Epithelial cell of proximal tubule (primary cell): ENCODE measurements at places on chromosomes 11 and 22. TPM values are rescaled to one million over a fixed set of nuclear protein-coding genes. Genes with fewer than 3 reads are reported as not detected.

The IL10RA gene
- total RNA-seq = 0.46 and 0.87 TPM in 2 replicates

The DEFB131B gene
- total RNA-seq = not detected in 2 replicates

The CCDC15 gene
- 3.3 and 3.4 TPM in 2 replicates for total RNA-seq

The ARHGAP8 gene
- 18.9 and 38.1 TPM in 2 replicates for total RNA-seq

The PNPLA5 gene
- not detected in 2 replicates for total RNA-seq

DNA sequence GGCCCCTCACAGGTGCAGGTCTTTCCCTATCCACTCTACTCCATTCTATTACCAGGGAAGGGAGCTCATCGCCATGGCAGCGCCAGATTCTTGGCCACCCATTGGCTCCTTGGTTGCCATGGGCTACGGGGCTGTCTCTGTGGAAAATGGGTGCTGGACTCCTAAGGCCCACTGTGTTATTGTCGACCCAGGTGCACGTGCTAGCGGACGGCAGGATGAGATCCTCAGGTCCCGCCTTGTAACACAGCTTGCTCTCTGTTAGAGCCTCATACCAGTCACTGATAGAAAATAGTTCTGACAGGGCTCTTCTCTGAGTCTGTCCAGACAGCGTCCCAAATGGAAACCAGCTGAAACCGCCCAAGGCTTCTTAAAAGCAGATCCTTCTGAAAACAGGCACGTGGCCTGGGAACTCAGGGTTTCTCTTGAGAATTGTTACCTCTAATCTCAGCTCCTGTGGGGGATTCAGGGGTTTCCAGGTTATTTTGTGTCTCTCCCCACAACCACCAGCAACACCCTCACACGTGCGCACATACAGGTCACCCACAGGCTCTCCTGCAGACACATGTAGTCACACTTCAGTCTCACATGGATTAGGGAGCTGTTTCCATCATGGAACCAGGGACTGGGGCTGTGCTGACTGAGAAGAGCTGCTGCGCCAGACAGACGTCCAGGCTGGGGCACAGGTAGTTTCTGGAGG is 1.5 kb downstream of the TUB start:
- no peak for DNase-seq

DNA sequence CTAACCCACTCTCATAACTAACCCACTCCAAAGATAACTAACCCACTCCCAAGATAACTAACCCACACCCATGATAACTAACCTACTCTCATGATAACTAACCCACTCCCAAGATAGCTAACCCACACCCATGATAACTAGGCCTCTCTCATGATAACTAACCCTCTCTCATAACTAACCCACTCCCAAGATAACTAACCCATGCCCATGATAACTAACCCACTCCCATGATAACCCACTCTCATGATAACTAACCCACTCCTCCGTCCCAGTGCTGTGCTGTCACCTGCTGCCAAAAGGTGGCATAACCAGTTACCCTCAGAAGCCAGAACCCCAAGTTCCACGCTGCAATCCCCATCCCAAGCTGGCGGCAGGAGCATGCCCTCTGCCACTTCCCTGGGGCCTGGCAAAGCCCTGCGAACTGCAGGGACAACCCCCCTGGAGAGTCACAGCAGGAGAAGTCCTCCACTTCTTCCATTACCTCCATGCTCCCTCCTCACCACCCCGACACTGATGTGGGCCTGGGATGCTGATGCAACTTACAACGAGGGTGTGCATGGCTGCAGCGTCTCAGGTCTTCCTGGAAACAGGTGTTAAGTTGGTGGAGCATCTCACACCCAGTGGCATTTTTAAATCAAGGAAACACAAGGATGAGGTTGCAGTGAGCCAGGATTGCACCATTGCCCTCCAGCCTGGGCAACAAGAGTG is 30.8 kb upstream of the CELSR1 start:
- no peak for DNase-seq

- no peak for DNase-seq
These were observed 18.4 kb downstream of the LRP5 start for GRCh38 chr11:68330700-68331337.

DNA sequence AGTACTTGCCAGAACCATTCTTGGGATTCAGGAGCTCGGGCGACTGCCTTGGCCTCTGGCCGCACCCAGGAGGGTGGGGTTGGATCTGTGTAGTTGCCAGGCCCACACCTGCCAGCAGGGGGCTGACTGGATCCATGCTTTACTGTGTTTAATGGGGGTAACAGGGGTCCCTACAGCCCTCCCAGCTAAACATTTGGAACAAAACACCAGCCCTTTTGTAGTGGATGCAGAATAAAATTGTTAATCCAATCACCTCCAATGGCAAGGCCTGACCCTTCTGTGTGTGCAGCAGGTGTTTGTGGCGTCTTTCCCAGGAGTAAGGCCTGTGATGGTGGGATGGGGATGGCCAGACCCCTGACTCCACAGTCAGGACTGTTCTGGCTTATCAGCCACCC is 22.5 kb downstream of the SUN2 start:
- DNase-seq = no peak

DNA sequence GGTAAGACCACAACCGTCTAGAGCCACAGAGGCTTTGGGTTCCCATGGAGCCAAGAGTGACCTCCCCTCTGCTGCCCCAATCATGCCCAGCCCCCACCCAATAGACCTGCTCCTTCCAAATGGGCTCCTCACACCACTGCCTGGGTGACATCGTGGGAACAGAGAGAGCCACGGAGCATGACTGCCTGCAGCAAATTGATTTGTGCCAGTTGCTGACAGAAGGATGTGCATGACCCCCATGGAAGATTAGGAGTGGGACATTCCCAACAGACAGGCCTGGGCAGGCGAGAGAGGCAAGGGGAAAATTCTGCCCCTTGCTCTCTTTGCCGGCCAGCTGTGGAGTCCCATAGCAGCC is 88.5 kb downstream of the TENM4 start:
- DNase-seq = peak; percentile 23

DNA sequence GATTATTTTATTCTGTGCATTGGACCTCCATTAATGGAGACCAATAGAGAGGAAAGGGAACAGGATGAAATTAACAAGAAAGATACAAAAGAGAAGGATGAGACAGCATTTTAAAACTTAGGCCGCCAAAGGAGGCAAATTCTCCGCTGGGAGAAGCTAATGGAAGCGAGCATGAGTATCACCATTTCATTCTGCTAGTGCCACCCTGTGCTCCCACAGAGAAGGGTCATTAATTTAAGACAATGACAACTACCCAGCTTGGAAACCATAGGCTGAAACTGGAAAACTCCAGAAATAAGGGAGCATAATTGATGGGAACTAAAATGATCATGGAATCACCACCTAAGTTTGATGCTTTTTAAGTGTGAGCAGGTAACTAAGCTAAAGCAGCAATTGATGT is 69.2 kb downstream of the SLC36A4 start:
- DNase-seq = no peak

- DNase-seq = no peak
These were observed 65.5 kb upstream of the ARFGAP3 start for GRCh38 chr22:42922374-42923191.

DNA sequence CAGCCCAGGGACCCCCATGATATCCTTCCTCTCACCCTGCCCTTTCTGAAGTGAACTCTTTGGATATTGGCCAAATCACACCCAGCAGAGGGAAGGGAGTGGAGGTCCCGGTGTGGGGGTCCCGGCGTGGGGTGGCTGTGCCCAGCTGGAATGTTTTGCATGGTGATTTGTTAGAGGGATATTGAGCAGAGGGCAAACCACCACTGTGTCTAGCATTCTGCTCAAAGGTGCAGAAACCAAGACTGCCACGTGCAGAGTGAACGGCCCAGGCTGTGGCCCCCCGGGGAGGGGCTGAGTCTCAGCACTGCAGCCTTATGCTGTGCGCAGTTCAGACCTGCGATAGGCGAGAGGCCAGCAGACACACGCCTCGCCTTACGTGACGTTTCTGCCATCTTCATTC is 7.9 kb upstream of the BID start:
- DNase-seq = no peak

- DNase-seq = no peak
These were observed 21.2 kb downstream of the BLID start for GRCh38 chr11:122094836-122095235.
